ENCODE measurements at places on chromosomes 6 and 20.

DNA sequence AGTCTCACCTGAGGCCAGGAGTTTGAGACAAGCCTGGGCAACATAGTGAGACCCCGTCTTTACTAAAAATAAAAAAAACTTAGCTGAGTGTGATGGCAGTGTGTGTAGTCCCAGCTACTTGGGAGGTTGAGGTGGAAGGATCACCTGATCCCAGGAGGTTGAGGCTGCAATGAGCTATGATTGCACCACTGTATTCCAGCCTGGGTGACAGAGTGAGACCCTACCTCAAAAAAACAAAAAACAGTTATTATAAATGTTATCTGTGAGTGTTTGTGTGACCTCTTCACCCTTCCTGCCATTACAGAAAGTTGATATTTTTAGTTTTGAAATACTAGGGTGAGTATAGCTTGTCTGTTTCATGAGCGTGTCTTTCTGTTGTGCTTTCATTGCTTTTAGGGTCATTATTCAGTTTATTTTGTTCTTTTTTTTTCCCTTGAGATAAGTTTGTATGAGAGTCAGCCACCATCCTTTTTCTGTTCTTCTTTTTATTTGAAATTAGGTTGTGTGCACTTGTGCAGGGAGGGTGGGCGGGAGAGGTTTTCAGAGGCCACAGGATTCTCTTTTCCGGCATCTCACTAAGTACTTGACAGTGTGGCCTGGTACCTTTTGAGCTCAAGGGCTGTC, 26.2 kb downstream of the CDYL start:
- H3K27me3 ChIP-seq, result no peaks in the 10 kb centered on the region
- H3K36me3 ChIP-seq, result peaks cover 8% of the 10 kb centered on the region
- H3K4me1 ChIP-seq, result peaks cover 83% of the 10 kb centered on the region
- H3K27ac ChIP-seq, result peak overlapping the region; percentile 40
- H3K4me3 ChIP-seq, result no peak overlapping the region

DNA sequence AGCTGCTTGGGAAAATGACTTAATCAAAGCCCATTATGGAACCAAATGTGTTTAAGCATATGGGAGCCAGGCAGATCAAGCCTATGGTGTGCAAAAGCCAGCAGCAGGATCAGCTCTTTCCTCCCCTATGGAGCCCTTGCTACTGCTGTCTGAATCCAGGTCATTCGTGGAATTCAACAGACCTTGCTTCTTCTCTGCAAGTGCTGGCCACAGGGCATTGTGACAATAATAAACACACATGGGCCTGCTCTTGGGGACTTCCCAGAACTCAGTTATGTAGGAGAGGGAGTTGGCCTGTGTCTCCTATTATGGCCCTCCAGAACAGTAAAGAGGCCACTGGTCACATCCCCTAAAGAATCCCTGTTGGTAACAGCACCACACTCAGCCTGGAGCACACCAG, 18.6 kb downstream of the GFOD1 start:
- peaks cover 28% of the 10 kb centered on the region for H3K36me3 ChIP-seq
- DNase-seq, result no peak
- H3K4me3 ChIP-seq, result no peak overlapping the region
- H3K27ac ChIP-seq, result no peak overlapping the region
- H3K27me3 ChIP-seq, result no peaks in the 10 kb centered on the region

GRCh38 chr6:39982720-39983119, 48.5 kb upstream of the MOCS1 start:
- no peak overlapping the region for H3K4me3 ChIP-seq
- no peaks in the 10 kb centered on the region for H3K4me1 ChIP-seq
- H3K27me3 ChIP-seq, result peaks cover 6% of the 10 kb centered on the region
- H3K36me3 ChIP-seq, result no peaks in the 10 kb centered on the region
- no peak overlapping the region for H3K27ac ChIP-seq
- DNase-seq, result no peak

DNA sequence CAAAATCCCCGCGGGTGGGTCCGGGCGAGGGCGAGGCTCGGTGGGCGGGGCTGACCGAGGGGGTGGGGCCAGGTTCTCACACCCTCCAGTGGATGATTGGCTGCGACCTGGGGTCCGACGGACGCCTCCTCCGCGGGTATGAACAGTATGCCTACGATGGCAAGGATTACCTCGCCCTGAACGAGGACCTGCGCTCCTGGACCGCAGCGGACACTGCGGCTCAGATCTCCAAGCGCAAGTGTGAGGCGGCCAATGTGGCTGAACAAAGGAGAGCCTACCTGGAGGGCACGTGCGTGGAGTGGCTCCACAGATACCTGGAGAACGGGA, 809 bp downstream of the HLA-G start:
- peaks cover 76% of the 10 kb centered on the region for H3K27me3 ChIP-seq
- peaks cover 9% of the 10 kb centered on the region for H3K4me1 ChIP-seq
- peak; percentile 62 for DNase-seq
- H3K36me3 ChIP-seq, result no peaks in the 10 kb centered on the region

DNA sequence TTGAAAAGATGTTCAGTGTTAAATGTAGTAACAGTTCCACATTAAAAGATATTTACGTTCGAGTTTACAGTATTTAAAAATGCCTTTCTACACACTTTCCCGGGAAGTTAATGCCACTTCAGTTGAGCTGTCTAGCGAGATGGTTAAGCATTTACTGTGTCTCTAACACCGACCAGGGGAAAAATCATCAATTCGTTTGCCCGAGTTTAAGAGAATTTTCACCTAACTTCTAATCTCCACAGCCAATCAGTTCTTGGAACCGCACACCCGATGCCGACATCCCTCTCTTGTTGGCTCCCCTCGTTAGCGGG, 58.2 kb downstream of the FAM217A start:
- H3K27me3 ChIP-seq, result no peaks in the 10 kb centered on the region
- peaks cover 72% of the 10 kb centered on the region for H3K4me1 ChIP-seq
- peak overlapping the region; percentile 94 for H3K27ac ChIP-seq
- DNase-seq, result no peak

GRCh38 chr6:103799971-103800670, 1059.6 kb downstream of the HACE1 start:
- H3K4me1 ChIP-seq, result no peaks in the 10 kb centered on the region
- no peaks in the 10 kb centered on the region for H3K27me3 ChIP-seq
- no peaks in the 10 kb centered on the region for H3K36me3 ChIP-seq
- H3K4me3 ChIP-seq, result no peak overlapping the region
- no peak overlapping the region for H3K27ac ChIP-seq
- no peak for DNase-seq

- no peaks in the 10 kb centered on the region for H3K27me3 ChIP-seq
- no peaks in the 10 kb centered on the region for H3K36me3 ChIP-seq
- no peak overlapping the region for H3K27ac ChIP-seq
- DNase-seq, result no peak
Measured at GRCh38 chr6:53436526-53437303, 88.0 kb upstream of the ELOVL5 start.

DNA sequence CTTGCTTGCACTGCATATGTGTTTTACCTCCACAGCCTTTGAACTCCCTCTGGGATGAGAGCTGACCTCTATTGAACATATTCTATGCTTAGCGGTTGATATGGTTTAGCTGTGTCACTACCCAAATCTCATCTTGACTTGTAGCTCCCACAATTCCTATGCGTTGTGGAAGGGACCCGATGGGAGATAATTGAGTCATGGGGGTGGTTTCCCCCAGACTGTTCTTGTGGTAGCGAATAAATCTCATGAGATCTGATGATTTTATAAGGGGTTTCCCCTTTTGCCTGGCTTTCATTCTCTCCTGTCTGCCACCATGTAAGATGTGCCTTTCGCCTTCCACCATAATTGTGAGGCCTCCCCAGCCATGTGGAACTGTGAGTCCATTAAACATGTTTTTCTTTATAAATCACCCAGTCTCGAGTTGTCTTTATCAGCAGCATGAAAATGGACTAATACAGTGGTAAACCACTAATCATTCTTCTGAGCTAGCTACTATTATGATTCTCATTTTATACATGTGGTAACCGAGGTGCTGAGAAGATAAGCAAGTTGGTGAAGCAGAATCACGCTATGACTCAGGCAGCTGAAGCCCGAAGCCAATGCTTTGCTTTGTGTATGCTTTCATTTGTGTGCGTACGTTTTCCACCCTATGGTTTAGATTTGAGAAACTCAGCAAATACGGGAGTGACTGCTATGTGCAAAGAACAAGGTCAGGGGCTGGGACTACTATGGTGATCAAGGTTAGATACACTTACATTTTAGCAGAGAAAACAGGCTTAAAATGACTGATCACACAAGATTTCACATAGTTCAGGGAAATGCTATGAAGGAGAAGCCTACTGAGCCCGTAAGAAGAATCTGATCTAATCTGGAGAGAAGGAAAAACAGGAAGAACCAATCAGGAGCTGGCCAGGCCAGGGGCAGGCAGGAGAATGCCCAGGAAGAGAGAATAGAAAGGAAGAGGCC, 363.5 kb downstream of the ESR1 start:
- H3K27me3 ChIP-seq, result no peaks in the 10 kb centered on the region
- peaks cover 40% of the 10 kb centered on the region for H3K36me3 ChIP-seq
- peaks cover 37% of the 10 kb centered on the region for H3K4me1 ChIP-seq
- no peak for DNase-seq

GRCh38 chr20:20435453-20435852, 67.5 kb downstream of the INSM1 start:
- H3K27ac ChIP-seq, result no peak overlapping the region
- no peak overlapping the region for H3K4me3 ChIP-seq
- no peaks in the 10 kb centered on the region for H3K27me3 ChIP-seq
- H3K36me3 ChIP-seq, result peaks cover 5% of the 10 kb centered on the region
- DNase-seq, result no peak

DNA sequence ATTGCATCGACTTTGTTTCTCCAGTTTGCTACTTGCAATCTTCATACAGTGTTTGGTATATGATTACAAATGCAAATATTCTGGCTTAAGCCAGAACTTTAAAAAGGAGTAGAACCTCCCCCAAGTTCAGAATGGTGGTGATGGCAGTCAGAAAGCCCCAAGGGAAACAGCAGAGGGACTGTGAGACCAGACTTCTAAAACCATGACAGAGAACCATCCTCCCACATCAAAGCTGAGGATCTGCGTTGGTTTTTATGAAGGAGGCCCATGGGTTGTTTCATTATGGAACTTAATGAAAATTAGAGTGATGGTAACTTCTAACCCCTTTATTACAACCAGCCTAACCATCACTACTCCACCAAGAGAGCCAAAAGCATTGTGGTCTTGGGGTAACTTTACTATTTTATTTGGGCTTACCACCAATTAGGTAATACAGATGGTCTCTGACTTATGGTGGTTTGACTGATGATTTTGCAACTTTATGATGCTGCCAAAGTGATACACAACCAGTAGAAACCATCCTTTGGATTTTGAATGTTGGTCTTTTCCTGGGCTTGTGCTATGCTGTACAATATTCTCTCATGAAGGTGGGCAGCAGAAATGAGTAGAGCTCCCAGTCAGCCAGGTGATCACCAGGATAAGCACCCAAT, 10.9 kb upstream of the MRS2 start:
- H3K27ac ChIP-seq, result no peak overlapping the region
- H3K27me3 ChIP-seq, result peaks cover 14% of the 10 kb centered on the region
- no peaks in the 10 kb centered on the region for H3K4me1 ChIP-seq
- DNase-seq, result no peak

- no peak overlapping the region for H3K4me3 ChIP-seq
- H3K36me3 ChIP-seq, result no peaks in the 10 kb centered on the region
- peaks cover 17% of the 10 kb centered on the region for H3K27me3 ChIP-seq
Measured at GRCh38 chr6:105036351-105036750, 79.4 kb downstream of the LIN28B start.

- no peak for DNase-seq
- H3K4me3 ChIP-seq, result no peak overlapping the region
- H3K27me3 ChIP-seq, result no peaks in the 10 kb centered on the region
- no peaks in the 10 kb centered on the region for H3K4me1 ChIP-seq
- no peak overlapping the region for H3K27ac ChIP-seq
- no peaks in the 10 kb centered on the region for H3K36me3 ChIP-seq
Measured at GRCh38 chr6:62775427-62776022, 435.7 kb upstream of the FKBP1C start.

DNA sequence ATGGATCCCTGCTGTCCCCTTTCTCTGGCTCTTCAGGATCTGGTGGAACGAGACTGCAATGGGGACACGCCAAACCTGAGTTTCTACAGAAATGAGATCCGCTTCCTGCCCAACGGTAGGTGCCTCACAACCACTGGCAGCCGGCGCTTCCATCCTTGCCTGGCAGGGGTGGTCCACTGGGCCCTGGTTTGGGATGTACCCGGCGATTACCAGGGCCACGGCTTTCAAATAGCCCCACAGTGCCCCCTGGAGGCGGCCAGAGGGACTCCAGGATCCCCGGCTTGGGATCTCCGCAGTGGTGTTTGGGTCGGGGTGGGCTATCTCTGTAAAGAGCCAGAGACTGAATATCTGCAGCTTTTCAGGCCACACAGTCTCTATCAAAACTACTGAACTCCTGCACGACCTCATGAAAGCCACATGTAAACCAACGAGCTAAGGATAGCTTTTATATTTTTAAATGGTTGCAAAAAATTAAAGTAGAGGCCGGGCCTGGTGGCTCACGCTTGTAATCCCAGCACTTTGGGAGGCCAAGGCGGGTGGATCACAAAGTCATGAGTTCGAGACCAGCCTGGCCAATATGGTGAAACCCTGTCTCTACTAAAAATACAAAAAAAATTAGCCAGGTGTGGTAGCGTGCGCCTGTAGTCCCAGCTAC, 3.7 kb downstream of the OGFR start:
- peaks cover 24% of the 10 kb centered on the region for H3K4me1 ChIP-seq
- H3K27ac ChIP-seq, result no peak overlapping the region
- peak; percentile 85 for DNase-seq
- H3K36me3 ChIP-seq, result peaks cover 7% of the 10 kb centered on the region
- H3K4me3 ChIP-seq, result no peak overlapping the region
- no peaks in the 10 kb centered on the region for H3K27me3 ChIP-seq

All from activated naive CD8-positive, alpha-beta T cell treated with anti-CD3 and anti-CD28 coated beads, Interleukin-2, amount 50 U/mL, for 24 hours (primary cell).